ENCODE measurements at places on chromosomes 3 and 15.

DNA sequence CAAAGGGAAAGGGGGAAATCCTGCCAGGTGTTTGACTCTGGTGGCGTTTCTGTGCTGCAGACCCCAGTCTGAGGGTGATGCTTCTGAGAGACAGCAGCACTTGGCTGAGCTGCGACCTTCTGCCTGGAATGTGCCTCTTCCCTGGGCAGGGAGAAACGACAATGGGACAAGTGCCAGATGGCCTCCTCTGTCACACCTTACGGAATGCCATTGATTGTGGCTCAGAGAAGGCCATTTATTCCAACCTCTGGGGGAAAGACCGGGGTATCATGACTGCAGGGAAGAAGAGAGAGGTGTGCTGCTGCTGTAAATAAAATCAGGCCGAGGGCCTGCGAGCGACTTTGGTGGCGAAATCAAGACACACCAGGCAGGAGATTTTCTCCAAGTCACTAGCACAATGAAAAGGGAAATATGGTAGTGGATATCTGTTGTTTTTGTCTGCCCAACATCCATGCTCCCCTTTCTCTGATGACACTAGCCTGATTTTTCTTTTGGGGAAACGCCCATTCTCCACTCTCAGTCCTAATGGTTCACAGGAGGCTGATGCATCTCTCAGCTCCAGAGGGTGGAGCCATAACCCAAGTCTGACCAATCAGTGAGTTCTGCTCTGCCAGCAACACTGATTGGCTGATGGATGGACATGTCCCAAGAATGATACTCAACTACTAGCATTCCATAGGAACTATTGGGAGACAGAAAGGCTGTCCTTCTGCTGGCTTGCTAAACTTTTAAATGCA, 336.1 kb downstream of the FOXP1 start:
- no peak for DNase-seq

- no peak for DNase-seq
Observed at GRCh38 chr15:39459548-39459947, 121.3 kb upstream of the THBS1 start.

- DNase-seq = no peak
Observed at GRCh38 chr3:187572441-187572840, 97.8 kb downstream of the SST start.

GRCh38 chr15:88019656-88020055, 236.9 kb downstream of the NTRK3 start:
- no peak for DNase-seq

DNA sequence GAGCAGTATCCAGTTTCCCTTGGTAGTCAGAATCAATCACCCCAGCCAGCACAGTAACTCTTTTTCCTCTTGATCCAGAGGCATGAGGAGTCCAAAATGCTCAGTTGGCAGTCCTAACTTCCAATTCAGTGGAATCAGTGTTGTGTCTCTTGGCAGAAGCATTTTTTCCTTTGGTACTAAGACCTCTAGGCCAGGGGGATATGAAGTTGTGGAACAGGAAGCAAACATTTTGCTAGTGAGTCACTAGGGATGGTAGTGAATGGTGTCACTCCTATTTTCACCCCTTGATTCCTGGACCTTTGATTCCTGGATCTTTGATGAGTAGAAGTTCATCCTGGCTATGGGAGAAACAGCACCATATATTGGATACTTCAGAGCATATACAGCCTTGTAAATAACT, 70.5 kb upstream of the ALDH1A3 start:
- DNase-seq = no peak

Measured in WERI-Rb-1 (cell line).